ENCODE measurements at places on chromosomes 16 and 17. TPM values are rescaled to one million over a fixed set of nuclear protein-coding genes. Genes with fewer than 3 reads are reported as not detected.
A peak's percentile ranks its signal among the peaks of the same experiment; 100 is the strongest.

GRCh38 chr17:81418710-81419318, 23.6 kb downstream of the BAHCC1 start:
- peak; percentile 73 for DNase-seq

DNA sequence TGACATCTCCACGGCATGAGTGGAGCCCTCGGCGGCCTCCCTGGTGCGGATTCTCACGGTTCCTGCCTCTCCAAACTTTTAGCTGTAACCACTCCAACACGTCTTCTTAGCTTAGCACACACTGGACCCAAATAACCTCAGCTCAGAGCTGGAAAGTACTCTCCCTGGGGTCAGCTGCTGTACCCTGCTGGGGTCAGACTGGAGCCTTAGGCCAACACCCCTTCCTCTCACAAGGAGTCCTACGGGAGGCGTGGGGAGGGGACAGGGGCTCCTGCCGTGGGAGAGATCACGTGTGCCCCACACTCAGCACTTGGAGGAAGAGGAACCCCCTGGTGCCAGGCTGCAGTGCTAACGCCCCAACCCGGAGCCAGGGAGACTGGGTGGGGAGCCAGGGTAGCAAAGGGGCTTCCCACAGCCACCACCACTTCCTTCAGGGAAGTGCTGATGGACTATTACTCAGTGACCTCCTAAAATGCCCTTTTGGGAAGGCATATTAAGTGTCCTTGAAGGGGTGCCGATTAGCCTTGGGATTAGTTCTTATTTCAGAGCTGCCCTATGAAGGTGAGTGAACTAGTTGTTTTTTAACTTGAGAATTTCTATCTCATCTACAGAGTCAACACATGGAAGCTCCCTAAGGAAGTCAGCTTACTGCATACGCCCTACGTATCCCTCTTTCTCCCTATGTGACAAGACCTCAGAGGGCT, 124.0 kb downstream of the HIC1 start:
- DNase-seq, result no peak

Gene RUNDC1
- 14.5 TPM for total RNA-seq

Gene ABAT
- 9.5 TPM for total RNA-seq

Gene CRHR1
- total RNA-seq, result not detected

Data from mammary epithelial cell (primary cell).